ENCODE measurements at places on chromosomes 2 and 18.

GRCh38 chr18:63427558-63427957 lies 5.3 kb upstream of the VPS4B start:
- no peak for DNase-seq

GRCh38 chr2:2931318-2932075 lies 446.1 kb downstream of the EIPR1 start:
- DNase-seq = no peak

- DNase-seq = no peak
Measured at GRCh38 chr2:158034198-158034866, 67.3 kb upstream of the UPP2 start.

DNA sequence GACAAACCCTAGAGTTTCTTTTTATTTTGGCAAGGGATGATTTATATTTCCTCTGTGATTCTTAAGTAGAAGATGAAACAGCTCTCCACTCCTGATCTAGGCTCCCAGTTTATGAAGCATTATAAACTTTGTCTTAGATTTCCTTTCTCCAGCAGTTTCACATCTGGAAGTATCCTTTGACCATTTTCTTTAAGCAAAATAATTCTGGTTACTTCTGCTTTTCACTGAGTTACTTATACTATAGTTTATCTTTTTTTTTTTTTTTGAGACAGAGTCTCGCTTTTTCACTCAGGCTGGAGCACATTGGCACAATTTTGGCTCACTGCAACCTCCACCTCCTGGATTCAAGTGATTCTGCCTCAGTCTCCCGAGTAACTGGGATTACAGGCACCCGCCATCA lies 45.5 kb downstream of the KCMF1 start:
- DNase-seq = no peak

- no peak for DNase-seq
Measured at GRCh38 chr18:73975266-73975665, 172.4 kb downstream of the FBXO15 start.

DNA sequence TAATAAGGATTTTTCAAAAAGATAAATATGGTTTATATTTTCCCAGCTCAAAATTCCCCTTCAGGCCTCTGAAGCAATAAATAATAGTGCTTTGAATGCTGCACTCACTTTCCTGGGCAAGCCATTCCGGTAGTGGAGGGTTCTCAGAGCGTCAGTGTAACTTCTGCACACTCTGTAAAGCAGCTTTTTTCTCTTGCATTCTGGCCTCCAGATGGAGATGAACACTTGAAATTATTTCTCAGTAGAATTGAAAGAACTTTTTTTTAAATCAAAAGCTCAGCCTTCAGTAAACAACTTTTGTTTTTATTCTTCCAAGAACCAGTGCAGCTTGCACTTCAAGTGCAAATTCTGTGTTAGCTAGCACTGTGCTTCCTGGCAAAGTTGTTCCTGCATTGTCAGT lies 281.1 kb upstream of the RAB12 start:
- no peak for DNase-seq

GRCh38 chr2:237723602-237724001 lies 75.0 kb upstream of the RBM44 start:
- no peak for DNase-seq

DNA sequence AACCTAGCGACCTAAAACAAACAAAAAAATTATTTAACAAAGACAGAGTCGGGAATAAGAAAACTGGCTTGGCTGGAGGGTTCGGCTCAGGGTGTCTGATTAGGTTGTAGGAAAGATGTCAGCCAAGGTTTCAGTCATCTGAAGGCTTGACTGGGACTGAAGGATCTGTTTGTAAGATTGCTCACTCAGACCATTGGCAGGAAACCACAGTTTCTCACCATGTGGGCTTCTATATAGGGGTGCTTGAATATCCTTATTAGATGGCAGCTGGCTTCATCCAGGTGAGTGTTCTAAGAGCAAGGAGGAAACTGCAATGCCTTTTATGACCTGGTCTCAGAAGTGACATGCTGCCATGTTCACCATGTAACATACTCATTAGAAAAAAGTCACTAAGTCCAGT lies 999 bp upstream of the IL36B start:
- DNase-seq = no peak
